ENCODE measurements at places on chromosomes 5 and 9. TPM values are rescaled to one million over a fixed set of nuclear protein-coding genes. Genes with fewer than 3 reads are reported as not detected.

Gene UNC13B
- polyA plus RNA-seq, result 8.1 TPM

Gene ISL1
- 15.2 TPM for polyA plus RNA-seq

Gene COL15A1
- polyA plus RNA-seq, result 0.84 TPM

Gene FOXD4L3
- 0.06 TPM for polyA plus RNA-seq

Gene HMCN2
- polyA plus RNA-seq, result 0.15 TPM

Gene SEPTIN8
- 57.6 TPM for polyA plus RNA-seq

Gene LCN15
- polyA plus RNA-seq, result not detected

Gene LCN12
- polyA plus RNA-seq, result 1.1 TPM

Gene DNAH5
- polyA plus RNA-seq, result 0.74 TPM

Gene C5orf52
- polyA plus RNA-seq, result not detected

Gene CAVIN4
- 0.54 TPM for polyA plus RNA-seq

DNA sequence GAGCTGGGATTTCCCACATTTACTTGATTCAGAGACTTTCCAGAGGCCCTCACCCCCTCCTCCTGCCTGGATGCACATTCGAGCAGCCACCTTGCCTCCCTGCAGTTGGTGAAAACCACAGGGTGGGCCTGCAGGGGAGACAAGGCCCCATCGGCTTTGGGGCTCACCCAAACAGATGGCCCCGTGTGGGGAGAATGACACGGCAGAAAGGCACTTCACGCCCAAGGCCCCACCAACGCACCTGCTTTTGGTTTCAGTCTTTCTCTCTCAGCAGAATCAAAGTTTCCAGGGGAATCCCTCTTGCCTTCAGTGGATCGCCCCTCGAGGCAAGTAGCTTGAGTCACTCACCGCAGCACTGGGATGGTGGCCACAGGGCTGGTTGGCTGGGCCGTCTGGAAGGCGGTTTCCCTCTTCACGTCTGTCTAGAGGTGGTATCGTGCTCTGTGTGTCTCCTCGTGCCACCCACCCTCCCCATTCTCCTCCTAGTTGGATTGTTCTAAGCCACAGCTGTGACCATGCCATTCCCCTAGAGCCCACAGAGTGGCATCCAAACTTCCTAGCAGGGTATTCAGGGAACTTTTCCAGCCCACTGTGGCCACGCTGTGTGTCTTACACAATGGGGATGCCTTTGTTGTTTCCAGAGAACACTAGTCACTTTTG is 31.8 kb downstream of the SEC61B start:
- DNase-seq, result no peak

GRCh38 chr5:56384186-56384585 is 151.1 kb upstream of the ANKRD55 start:
- DNase-seq, result no peak

DNA sequence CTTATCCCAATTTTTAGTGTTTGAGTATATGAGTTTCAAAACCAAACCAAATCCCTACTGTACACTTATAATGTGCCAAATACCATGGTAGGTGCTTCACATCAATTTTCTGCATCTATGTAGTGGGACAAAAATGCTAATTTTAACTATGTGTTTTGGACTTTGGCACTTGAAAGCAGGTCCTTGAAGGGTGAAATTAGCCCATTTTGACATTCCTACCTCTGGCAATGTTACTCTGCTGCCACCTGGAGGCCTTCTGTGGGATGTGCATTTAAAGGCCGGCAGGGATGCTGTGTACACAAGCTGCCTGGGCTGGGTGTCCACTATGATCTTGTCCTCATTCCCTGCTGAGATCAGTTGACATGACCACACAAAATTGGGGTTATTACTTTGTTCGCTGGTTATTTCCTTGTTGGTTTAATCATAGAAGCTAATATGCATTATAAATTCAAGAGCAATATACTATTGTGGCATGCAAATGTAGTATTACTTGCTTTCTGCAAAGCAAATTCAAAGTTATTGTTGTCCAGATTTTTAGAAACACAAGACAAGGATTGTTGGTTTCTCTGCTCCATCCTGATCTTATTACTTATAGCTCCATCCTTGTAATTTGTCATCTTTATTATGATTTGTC is 166.8 kb downstream of the ARHGEF28 start:
- peak; percentile 67 for DNase-seq

- DNase-seq, result no peak
Measured at GRCh38 chr9:33381231-33381791, 21.1 kb downstream of the AQP7 start.

GRCh38 chr9:93670208-93671019 is 94.0 kb downstream of the PHF2 start:
- peak; percentile 50 for DNase-seq

- no peak for DNase-seq
Measured at GRCh38 chr5:13611604-13612003, 332.9 kb downstream of the DNAH5 start.

- no peak for DNase-seq
Measured at GRCh38 chr9:97668485-97668884, 28.7 kb downstream of the XPA start.

DNA sequence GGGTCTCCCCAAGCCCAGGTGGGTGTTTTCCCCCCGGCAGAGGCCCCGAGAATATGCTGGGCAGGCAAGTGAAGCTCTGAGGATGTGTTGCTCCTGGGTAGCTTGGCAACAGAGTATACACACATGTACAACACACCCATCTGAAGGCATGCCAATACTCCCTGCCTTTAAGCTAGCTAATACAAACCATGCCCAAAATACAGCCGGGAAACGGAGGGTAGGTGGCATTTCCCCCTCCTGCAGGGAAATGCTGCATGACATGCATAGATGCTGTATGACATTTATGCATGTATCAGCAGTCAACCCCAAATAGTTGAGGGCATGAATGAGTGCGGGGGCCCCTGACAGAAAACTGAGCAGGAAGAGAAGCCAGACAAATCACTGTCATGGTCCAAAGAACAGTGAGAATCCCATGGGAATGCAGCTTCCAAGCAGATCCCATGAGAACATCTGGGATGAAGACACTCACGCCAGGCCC is 614.1 kb downstream of the EBF1 start:
- no peak for DNase-seq

DNA sequence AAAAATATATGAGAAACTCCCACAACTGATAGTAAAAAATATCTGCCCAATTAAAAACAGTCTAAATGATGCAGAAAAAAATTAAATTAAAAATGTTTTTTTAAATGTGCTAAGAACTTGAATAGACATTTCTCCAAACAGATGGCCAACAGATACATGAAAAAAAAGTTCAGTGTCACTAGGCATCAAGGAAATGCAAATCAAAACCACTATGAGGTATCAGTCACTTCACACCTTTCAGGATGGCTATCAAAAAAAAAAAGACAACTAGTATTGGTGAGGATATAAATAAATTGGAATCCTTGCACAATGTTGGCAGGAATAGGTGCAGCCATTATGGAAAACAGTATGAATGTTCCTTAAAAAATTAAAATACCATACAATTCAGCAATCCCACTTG is 16.6 kb downstream of the ZNF131 start:
- DNase-seq, result no peak

- no peak for DNase-seq
Measured at GRCh38 chr9:7401116-7401515, 398.5 kb downstream of the DMAC1 start.

DNA sequence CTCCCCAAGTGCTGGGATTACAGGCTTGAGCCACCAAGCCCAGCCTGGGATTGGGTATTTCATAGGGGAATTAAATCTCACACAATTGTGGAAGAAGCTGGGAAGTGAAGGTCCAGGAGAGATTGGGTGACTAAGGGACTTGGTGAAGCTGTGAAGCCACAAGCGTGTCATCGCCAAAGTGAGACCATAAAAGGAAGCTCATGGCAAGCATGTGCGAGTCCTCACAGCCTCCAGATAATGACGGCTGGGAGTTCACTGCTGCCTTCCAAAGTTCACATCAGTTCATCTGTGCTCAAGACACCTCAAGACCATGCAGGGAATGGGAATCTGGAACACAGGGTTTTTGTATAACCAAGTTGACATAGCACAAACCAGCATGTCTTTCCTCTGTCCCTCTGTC is 210.6 kb downstream of the MARCHF11 start:
- no peak for DNase-seq

DNA sequence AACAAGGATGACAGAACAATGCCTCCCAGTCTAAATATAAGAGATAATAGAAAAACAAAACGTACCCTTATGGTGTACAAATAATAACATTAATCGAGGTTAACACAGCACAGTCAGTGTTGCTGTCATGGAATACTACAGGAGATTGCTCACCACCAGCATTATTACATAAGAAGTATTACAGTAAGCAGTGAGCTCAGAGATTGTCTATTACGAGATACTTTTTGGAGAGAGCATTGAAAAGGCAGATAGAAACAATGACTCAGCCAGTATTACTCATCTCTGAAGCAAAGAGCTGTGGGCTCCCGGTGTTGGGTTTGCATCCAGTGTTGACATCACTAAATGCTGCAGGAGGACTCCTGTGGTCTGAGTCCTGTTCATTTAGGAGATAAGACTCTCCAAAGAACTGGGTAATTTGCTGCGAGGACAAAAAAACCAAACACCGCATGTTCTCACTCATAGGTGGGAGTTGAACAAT is 191.9 kb upstream of the SEMA6A start:
- no peak for DNase-seq

DNA sequence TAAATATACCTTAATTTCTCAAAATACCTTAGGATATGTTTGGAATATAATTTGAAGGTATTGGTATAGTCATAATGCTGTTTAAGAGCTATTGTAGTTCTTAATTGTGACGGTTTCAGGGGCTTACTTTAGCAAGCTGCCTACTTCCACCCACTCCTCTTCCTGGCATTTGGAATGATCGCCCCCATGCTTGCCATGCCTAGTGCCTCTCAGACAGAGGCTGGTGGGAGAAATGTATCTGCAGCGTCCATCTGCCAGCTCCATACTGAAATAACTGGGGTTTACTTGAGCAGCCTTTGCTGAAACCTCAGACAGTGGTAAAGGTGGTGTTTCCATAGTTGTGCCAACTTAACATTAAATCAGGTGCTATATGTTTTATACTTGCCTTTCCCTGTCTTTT is 52.2 kb downstream of the GABRG2 start:
- no peak for DNase-seq

- no peak for DNase-seq
Measured at GRCh38 chr9:79583952-79584654, 12.3 kb downstream of the TLE4 start.

DNA sequence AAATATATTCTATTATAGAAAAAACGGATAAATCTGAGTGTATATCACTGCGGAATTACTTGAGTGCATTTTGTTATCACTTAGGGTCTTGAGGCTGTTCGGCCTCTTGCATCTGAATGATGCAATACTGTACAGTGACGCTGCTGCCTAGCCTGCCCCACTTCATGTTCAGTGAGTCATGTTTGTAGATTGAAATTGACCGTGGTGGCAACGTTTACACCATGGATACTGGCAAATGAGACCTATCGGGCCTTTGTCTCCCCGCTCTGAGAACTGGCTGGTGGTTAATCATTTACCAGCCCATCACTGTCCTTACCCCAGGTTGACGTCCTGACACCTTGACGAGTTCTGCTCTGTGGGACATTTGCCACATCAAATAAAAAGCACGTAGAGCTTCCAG is 510.1 kb upstream of the ADAMTS16 start:
- DNase-seq, result no peak

GRCh38 chr9:92501671-92502393 is 19.5 kb upstream of the ASPN start:
- DNase-seq, result peak; percentile 37

DNA sequence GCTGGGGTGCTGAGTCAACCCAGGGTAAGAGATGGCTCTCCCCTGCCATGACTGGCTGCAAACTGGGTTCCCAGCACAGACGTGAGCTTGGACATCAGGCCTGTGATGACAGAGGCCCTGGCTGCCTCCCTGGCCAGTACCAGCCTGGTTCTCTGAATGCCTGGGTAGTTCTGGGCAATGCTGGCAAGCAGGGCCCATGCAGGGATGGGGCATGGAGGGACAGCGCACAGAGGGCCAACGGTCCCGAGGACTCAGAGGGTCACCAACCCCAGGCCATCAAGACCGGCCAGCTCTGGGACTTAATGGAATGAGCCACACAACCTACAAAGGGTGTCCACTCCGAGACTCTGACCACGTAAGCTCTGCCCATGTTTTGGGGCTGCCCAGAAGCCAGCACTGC is 241.4 kb downstream of the FSTL4 start:
- DNase-seq, result no peak

- peak; percentile 82 for DNase-seq
Measured at GRCh38 chr5:177098470-177099141, 11.9 kb downstream of the FGFR4 start.

GRCh38 chr5:176658007-176658599 is 10.8 kb downstream of the TSPAN17 start:
- DNase-seq, result peak; percentile 86

- DNase-seq, result no peak
Measured at GRCh38 chr5:33939556-33940262, 3.5 kb downstream of the RXFP3 start.

- no peak for DNase-seq
Measured at GRCh38 chr5:132772291-132773070, 4.6 kb downstream of the SEPTIN8 start.

GRCh38 chr5:7877851-7878250 is 8.9 kb downstream of the MTRR start:
- no peak for DNase-seq

DNA sequence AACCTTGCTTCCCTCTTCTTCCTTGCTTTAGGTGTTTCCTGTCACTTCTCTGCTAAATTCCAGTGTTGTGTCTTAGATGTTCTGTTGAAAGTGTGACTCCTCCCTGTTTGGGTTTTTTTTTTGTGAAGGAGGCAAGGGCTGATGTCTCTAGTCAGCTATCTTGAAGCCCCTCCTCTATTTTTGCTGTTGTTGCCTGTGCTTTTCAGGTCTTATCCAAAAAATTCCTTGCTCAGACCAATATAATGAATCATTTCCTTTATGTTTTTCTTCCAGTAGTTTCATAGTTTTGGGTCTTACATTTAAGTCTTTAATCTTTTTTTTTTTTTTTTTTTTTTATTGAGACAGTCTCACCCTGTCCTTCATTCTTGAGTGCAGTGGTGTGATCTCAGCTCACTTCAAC is 22.3 kb downstream of the RIC1 start:
- no peak for DNase-seq

- no peak for DNase-seq
Measured at GRCh38 chr5:79888643-79889042, 102.4 kb downstream of the MTX3 start.

GRCh38 chr5:43168175-43168574 is 23.9 kb upstream of the NIM1K start:
- DNase-seq, result no peak

DNA sequence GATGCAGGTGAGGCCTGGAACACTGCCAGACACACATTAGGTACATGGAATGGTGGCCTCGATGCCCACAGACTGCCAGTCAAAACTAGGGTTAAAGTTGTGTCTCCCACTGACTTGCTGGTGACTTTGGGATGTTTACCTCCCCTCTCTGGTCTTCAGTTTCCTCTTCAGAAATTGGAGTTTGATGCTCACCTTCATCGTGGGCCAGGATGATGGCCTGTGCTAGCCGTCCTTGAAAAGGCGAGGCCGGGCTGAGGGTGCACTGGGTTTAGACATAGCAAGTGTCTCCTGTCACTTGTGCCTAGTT is 49.0 kb upstream of the FOXE1 start:
- DNase-seq, result no peak

- no peak for DNase-seq
Measured at GRCh38 chr5:42641336-42642005, 115.1 kb upstream of the CCDC152 start.

GRCh38 chr5:59003641-59004040 is 420.8 kb downstream of the RAB3C start:
- DNase-seq, result no peak

All from SK-N-SH (cell line).